Bronchial smooth muscle cell (primary cell): ENCODE measurements at places on chromosomes 3 and 15. TPM values are rescaled to one million over a fixed set of nuclear protein-coding genes. Genes with fewer than 3 reads are reported as not detected.

The TICRR gene
- total RNA-seq, result 0.09 and 0.32 TPM in 2 replicates

The CAPN3 gene
- 1.7 and 3.2 TPM in 2 replicates for total RNA-seq

The NR2E3 gene
- total RNA-seq, result 0.09 and 0.47 TPM in 2 replicates

The CATSPER2 gene
- total RNA-seq, result 1.1 and 1.3 TPM in 2 replicates

The SV2B gene
- total RNA-seq, result under 0.01 TPM in 2 replicates

The TEX55 gene
- total RNA-seq, result not detected in 2 replicates

The NDN gene
- total RNA-seq, result 34.1 and 36.9 TPM in 2 replicates

The GOLGA6A gene
- total RNA-seq, result under 0.01 TPM in 2 replicates

The LYZL4 gene
- not detected in 2 replicates for total RNA-seq

The CCR1 gene
- total RNA-seq, result 0.63 and 1.5 TPM in 2 replicates

The ZNF502 gene
- 1.7 and 4.6 TPM in 2 replicates for total RNA-seq

The C3orf20 gene
- not detected in 2 replicates for total RNA-seq

The FAM107A gene
- 0.09 and 0.16 TPM in 2 replicates for total RNA-seq

The GOLGA8K gene
- total RNA-seq, result 0.16 and 0.17 TPM in 2 replicates

The C15orf62 gene
- under 0.01 TPM in 1 of 2 replicates, not detected in the other for total RNA-seq

The ZPLD1 gene
- under 0.01 TPM in 2 replicates for total RNA-seq

The CDCP1 gene
- total RNA-seq, result 1.4 and 5.5 TPM in 2 replicates

The CYP1A2 gene
- total RNA-seq, result not detected in 2 replicates

The CEP152 gene
- 3.3 and 8.8 TPM in 2 replicates for total RNA-seq

The PLCH1 gene
- under 0.01 and 0.09 TPM in 2 replicates for total RNA-seq

The FANCD2OS gene
- total RNA-seq, result not detected in 2 replicates

The PRRT3 gene
- 1.9 and 3.0 TPM in 2 replicates for total RNA-seq

The DNAH1 gene
- total RNA-seq, result 2.0 and 4.8 TPM in 2 replicates

The PAQR9 gene
- total RNA-seq, result 0.16 TPM in 1 of 2 replicates, not detected in the other

The PIGX gene
- total RNA-seq, result 6.5 and 7.7 TPM in 2 replicates

The SERPINI1 gene
- total RNA-seq, result 2.3 and 6.1 TPM in 2 replicates

The TBC1D2B gene
- total RNA-seq, result 44.6 and 47.5 TPM in 2 replicates

The TRPC1 gene
- total RNA-seq, result 43.8 and 55.2 TPM in 2 replicates

The ATG3 gene
- total RNA-seq, result 69.5 and 71.7 TPM in 2 replicates

The GOLGA8B gene
- 16.7 and 20.8 TPM in 2 replicates for total RNA-seq

The SNX22 gene
- 0.26 and 0.32 TPM in 2 replicates for total RNA-seq

The XCR1 gene
- total RNA-seq, result under 0.01 TPM in 1 of 2 replicates, not detected in the other

The CDV3 gene
- 76.8 and 104 TPM in 2 replicates for total RNA-seq

The TLR9 gene
- total RNA-seq, result under 0.01 and 0.09 TPM in 2 replicates

The TNNC1 gene
- 0.43 and 0.63 TPM in 2 replicates for total RNA-seq

The CCDC9B gene
- total RNA-seq, result 6.0 and 18.8 TPM in 2 replicates

The C3orf49 gene
- not detected in 2 replicates for total RNA-seq

The ISLR2 gene
- under 0.01 and 0.16 TPM in 2 replicates for total RNA-seq

The DUOXA2 gene
- total RNA-seq, result not detected in 2 replicates

The POLQ gene
- 1.9 and 2.7 TPM in 2 replicates for total RNA-seq

The CPLX3 gene
- total RNA-seq, result under 0.01 TPM in 1 of 2 replicates, not detected in the other

The IMPG2 gene
- 0.32 and 0.86 TPM in 2 replicates for total RNA-seq

The NIPA2 gene
- 32.7 and 32.8 TPM in 2 replicates for total RNA-seq

The SENP2 gene
- 30.4 and 51.8 TPM in 2 replicates for total RNA-seq

The DNAJA4 gene
- total RNA-seq, result 1.2 and 1.4 TPM in 2 replicates

The TMEM212 gene
- not detected in 2 replicates for total RNA-seq

The ZBED2 gene
- under 0.01 TPM in 1 of 2 replicates, not detected in the other for total RNA-seq

The KCNMB2 gene
- total RNA-seq, result not detected in 2 replicates

The MST1R gene
- total RNA-seq, result 0.32 and 0.86 TPM in 2 replicates

The RASL12 gene
- 31.7 and 58.0 TPM in 2 replicates for total RNA-seq

The GPR62 gene
- total RNA-seq, result not detected in 2 replicates

The C3orf22 gene
- total RNA-seq, result not detected in 2 replicates

The IFT122 gene
- total RNA-seq, result 29.3 and 32.6 TPM in 2 replicates

The SETD5 gene
- total RNA-seq, result 29.2 and 36.8 TPM in 2 replicates

The EOMES gene
- total RNA-seq, result not detected in 2 replicates

The CHDH gene
- total RNA-seq, result 0.09 and 0.16 TPM in 2 replicates

The NOP10 gene
- total RNA-seq, result 107 and 185 TPM in 2 replicates

The GABRR3 gene
- not detected in 2 replicates for total RNA-seq

The CLDN18 gene
- not detected in 2 replicates for total RNA-seq

The ADAMTS17 gene
- total RNA-seq, result 0.09 TPM in 1 of 2 replicates, not detected in the other
